ENCODE measurements at places on chromosomes 11 and 22.

DNA sequence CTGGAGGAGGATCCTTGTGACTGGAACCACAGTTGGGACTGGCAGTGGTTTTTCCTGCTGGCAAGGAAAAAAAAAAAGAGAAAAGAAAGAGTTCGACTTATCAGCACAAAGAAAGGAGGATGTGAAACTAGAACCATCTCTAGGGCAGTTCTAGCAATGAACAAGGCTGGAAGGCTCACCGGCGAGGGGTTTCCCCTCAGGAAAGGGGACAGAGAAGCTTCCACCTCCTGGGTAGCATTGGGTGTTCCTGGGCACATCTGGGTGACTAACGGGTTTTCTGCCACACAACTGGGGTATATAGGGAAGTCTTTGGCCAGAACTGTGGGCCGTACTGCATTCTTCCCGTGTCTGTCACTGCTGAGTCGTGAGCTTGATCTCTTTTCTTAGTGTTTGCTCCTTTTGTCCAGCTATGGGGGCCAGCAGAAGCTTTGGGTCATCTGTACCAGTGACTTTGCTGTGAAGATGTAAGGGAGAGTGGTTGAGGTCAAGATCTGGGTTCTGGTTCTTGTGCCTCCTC, 109.4 kb upstream of the OR4B1 start:
- peak; percentile 35 for DNase-seq

DNA sequence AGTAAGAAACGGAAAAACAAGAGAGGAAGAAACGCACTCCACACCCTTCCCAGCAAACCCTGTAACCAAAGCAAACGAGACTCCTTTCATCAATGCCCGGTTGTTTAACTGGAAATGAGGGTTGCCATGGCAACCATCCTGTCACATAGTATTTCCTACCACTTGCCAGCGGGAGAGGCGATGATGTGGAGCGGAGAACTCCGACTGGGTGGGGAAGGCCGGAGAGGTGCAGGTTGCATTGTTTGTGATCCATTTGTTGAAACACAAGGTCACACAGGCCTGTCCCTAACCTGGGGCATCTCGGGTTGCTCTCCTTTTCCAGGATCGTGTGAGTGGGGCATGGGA, 609.9 kb downstream of the BUD13 start:
- DNase-seq: no peak

DNA sequence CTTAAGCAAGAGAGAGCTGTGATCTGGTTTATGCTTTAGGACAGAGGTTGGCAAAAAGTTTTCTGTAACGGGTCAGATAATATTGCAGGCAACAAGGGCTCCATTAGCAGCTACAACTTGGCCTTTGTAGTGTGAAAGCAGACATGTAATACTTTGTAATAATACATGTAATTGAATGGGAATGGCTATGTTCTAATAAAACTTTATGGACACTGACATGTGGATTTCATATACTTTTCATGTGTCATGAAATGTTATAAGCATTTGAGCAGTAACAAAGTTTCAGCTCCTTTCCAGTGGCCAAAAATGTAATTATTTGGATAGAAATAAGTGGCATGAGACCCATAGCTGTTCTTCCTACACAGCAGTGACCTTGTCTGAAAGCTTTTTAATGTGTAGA, 3.1 kb downstream of the DYNC2H1 start:
- no peak for DNase-seq

DNA sequence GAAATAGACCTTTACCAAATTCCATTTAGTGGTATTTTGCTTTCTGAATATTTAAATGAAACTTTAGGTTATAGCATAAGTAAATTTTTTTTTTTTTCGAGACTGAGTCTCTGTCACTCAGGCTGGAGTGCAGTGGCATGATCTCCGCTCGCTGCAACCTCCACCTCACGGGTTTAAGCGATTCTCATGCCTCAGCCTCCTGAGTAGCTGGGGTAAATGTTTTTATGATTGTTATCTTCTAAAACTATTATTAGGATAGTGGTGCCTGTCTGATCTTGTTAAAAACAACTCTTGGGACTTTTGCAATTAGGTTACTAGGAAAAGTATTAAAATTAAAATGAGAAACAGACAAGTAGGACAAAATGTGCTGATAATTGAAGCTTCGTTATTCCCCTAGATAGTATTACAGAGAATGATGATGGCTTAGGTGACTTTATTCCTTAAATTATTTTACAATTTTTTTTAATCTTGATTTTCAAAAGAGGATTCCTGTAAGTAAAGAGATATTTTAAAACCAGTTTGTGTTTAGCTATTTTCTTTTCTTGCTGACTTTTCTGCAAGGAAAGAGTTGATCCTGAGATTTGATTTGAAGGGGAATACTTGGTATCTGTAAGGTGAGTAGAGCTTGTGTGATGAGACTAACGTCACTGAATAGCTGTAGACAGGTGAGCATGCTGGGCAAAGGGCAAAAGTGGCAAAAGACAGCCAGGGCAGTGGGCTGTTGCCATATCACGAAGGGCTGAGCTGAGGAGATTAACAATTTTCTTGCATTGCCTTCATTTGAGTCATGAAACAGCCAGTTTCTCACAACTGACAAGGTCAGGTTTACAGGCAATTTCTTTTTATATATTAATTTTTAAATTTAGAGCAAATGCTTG, 20.8 kb downstream of the CRKL start:
- no peak for DNase-seq

GRCh38 chr11:93526346-93526633, 16.9 kb downstream of the SMCO4 start:
- DNase-seq: no peak

Measured in stimulated activated CD4-positive, alpha-beta T cell treated with anti-CD3 and anti-CD28 coated beads, Interleukin-4, amount 100 ng/mL, for 1 hour (primary cell).